ENCODE measurements at places on chromosomes 2 and 18.

GRCh38 chr18:30705943-30706342 is 336.6 kb downstream of the DSC3 start:
- no peak for DNase-seq

- DNase-seq: no peak
These were observed 50.6 kb downstream of the BMPR2 start for GRCh38 chr2:202426751-202427150.

- no peak for DNase-seq
These were observed 106.2 kb upstream of the RNF152 start for GRCh38 chr18:61998957-61999356.

DNA sequence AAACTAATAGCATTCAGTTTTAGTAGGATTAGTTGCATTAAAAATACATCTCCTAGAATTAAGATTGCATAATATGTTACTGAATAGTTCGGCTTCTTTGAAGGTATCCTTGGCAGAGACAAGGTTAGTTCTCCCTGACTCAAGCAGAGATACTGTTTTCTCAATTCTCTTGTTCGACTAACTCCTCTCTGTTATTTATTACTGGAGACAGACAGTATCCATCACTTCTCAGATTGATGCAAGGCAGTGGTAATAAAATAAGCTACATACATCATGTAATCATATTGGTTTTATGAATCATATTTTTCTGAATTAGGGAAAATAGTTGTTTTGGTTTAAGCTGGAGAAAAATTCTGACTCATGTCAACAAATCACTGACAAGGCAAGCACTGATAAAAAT is 134.8 kb downstream of the SLC8A1 start:
- no peak for DNase-seq

DNA sequence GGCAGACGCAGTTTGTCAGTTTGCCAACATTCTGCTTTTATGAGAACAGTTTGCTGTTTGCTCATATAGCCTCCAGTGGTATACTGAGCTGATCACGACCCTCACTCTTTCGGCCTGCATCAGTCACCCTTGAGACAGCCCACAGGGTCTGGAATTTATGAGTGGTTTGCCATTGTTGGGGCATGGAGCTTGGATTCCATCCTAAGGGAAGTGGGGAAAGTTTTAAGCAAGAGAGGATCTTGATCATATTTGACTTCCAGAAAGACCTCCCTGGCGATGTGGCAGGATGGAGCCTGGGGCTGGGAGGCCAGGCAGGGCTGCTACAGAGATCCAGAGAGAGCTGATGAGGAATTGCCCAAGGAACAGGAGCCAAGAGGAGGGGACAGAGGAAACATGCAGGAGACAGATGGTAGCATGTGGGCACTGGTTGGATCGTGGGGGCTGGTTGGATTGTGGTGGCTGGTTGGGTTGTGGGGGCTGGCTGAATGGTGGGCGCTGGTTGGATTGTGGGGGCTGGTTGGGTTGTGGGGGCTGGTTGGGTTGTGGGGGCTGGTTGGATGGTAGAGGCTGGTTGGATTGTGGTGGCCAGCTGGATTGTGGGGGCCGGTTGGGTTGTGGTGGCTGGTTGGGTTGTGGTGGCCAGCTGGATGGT is 27.3 kb upstream of the GPR17 start:
- no peak for DNase-seq

DNA sequence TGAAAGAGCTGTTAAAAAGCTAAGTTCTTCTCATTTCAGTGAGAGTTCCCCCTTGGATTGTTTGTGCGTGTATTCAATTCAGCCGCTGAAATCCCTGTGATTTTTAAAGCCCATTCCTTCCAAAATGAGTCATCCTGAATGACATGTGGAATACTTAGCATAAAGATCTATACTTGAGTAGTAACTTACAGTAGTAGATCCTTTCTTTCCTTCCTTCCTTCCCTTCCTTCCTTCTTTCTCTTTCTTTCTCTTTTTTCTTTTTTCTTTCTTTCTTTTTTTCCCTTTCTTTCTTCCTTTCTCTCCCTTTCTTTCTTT is 18.2 kb upstream of the SOX11 start:
- DNase-seq: no peak

GRCh38 chr18:59932401-59932800 is 32.6 kb downstream of the PMAIP1 start:
- DNase-seq: no peak

- DNase-seq: no peak
These were observed 66.9 kb downstream of the COPS7B start for GRCh38 chr2:231853105-231853504.

DNA sequence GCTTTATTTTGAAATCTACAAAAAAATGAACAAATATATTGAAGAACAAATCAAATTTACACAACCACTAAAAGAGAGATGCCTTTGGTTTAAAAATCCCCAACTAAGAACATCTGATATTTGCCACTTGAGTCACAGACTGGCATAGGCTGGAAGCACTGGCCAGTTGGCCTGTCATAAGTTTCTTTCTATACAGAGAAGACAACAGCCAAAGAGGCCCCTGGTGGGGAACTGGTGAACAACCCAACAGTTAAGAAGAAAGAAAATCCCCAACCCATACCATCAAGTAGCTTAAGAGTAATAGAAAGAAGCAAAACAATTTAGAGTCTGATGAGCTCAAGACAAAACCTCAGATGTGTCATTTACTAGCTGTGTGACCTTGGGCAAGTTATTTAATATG is 45.5 kb downstream of the OSR1 start:
- no peak for DNase-seq

DNA sequence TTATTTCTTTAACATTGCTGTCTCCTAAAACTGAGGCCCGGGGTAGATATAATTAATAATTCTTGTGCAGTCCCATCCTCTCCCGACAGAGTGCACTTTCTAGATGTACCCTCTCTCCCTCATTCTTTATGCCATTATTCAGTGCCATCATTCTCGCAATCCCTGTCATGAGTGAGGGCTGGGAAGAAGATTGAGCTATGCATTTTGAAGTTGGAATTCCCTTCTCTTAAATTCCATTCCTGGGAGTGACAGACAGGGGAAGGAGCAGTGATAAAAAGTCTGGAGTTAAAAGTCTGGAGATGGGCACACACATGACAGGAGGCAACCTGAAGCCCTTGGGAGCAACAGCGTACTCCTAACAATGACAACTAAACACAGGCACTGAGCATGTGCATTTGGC is 2.6 kb upstream of the KCNE4 start:
- no peak for DNase-seq

GRCh38 chr2:9972621-9973479 is 21.4 kb downstream of the GRHL1 start:
- DNase-seq: no peak

DNA sequence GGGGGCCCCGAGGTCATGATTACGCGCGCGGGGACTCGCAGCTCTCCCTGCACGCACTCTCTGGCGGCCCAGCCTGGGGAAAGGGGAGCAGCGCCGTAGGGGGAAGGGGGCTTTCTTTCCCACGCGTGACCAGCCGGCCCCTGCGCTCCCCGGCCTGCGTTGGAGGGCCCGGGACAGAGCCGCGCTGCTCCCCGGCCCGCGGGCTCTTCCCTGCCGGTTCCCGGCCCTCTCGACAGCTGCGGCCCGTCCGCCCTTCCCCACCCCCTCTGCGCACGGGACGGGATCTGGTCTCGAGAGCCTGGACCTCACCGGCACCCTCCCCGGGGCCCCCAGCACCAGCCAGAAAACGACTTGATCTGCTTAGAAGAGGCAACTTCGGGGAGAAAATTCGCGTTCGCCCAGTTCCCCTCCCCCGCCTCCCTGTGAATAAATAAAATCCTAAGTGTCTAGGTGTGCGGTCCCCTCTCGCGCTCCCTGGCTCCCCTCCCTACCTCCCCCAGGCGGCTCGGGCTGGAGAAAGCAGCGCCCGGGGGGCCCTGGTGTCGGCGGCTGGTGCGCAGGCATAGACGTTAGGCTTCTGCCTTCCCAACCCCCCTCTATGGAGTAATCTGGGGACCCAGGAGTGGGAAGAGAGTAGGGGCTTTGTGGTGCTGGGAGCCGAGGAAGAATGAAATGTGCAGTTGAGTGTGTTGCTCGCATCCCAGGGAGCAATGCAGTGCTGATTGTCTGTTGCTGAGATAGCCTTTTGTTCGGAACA is 803 bp upstream of the FIGN start:
- no peak for DNase-seq

DNA sequence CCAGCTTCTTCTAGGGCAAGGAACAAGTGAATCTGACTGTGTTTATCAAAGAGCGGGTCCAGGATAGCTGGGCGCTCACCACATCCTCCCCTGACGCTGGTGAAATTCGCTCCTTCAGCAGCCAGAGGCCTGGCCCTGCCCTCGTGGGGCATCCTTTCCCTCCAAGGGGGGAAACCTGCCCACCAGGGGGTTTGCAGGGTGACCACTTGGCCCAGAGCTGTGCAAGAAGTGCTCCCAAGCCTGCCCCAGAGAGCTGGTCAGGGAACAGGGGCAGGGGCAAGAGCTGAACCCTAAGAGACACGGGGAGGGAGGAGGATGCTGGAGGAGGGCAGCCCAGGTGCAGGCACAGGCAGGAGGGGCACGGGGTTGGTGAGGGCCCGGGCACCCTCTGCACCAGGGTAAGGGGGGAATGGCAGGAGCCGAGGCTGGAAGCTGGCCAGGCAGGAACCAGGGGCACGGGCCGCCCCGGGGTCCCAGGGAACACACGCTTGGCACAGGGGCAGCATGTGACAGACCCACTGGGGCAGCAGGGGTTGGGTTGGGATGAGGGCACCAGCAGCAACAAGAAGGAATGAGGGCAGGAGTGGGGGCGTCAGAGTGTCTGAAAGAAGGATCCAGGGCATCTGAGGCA is 2.8 kb upstream of the GPR55 start:
- no peak for DNase-seq

DNA sequence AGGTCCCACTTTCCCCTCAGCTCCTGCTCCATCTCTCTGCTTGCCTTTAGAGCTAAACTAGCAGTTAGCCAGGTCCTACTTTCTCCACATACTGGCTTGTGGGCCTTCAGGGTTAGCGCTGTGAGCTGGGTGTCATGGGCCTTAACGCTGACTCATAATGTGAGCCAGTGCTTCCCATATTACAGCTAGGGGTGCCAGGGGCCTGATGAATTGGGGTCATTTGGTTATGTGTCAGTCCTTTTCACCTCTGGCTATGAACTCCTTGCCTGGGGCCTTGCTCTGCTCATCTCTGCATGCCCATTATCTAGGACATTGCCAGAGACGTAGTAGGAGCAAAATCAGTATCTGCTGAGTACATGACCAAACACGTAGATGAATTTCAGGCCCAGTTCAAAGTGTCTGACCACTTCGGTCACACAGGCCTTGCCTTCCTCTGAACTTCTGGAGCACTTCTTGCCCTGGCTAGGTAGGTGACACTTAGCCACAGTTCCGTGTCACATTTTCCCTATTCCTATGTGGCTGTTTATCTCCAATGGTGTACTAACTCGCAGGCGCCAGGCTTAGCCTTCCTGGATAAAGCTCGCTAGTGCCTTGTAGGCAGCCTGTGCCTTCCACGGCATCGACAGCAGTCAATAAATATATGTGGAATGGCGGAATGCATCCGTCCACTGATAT is 103.2 kb upstream of the SIX3 start:
- no peak for DNase-seq

GRCh38 chr2:27738349-27739057 is 33.0 kb upstream of the MRPL33 start:
- DNase-seq: no peak

GRCh38 chr2:201833781-201834180 is 27.4 kb downstream of the CDK15 start:
- DNase-seq: no peak

DNA sequence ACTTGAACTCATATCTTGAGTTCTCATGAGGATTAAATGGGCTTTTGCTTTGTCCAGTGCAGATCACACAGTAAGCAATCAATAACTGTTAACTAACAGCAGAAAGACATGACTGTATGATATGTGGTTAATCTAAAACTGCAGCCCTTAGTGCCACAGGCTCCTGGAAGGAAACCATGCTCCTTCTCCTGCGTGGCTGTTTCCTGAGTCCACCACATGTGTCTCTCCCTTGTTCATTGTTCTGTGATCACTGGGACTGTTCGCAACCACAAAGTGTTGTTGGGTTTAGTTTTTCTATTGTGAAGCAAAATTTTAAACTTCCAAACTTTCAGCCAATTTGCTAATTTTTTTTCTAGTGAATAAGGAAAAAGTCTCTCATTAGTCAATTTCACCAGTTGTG is 130.9 kb upstream of the PTPRM start:
- DNase-seq: no peak

DNA sequence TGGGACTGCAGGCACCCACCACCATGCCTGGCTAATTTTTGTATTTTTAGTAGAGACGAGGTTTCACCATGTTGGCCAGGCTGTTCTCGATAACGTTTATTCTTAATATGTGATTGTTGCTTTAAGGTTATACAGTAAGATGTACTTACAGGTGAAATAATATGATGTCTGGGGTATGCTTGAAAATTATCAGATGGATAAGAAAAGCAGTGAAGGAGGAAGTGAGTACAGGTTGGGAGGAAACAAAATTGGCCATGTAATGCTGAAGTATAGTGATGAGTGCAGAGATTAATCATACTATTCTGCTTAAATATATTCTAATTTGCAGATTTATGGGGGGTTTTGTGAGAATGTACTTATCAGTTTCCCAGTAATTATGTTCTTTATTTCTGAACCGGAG is 3.0 kb downstream of the GCC2 start:
- DNase-seq: no peak

DNA sequence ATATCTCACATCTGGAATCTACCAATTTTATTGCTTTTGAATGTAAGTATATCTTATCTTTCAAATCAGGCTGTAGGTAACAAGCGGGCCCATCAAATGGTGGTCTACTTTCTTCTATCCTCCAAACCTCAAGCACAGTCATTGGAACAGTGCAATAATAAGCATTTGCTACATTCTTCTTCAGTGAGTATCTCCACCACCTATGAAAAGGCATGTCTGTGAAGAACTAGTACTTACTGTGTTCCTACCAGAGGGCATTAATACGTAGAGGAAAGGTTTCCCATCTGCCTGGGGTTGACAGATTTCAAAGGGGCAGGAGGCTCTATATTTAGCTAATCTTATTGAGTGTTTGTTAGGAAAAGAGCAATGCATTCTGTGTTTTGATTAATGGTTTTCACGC is 411.1 kb downstream of the NCKAP5 start:
- no peak for DNase-seq

GRCh38 chr18:78773303-78773755 is 206.3 kb upstream of the SALL3 start:
- no peak for DNase-seq

DNA sequence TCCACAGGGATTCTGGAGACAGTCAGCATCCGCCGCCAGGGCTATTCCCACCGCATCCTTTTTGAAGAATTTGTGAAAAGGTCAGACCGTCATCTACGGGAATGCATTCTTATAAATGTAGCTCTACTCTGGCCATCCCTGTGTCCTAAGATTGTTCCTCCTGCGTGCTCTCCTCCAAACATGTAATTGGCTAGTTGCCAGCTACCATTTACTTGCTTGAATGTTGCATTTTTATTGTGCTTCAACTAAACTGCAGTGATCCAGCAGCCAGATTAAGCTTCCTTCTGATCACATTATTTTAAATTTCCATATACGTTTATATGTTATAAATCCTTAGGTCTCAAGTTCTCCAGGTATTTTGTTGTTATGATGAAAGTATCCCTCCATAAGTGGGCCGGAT is 248.5 kb upstream of the SP5 start:
- DNase-seq: no peak

- DNase-seq: no peak
These were observed 63.5 kb downstream of the C1D start for GRCh38 chr2:67999332-67999731.

- DNase-seq: no peak
These were observed 197.6 kb downstream of the LDLRAD4 start for GRCh38 chr18:13416208-13416607.

Data from CD4-positive, alpha-beta T cell treated with Interleukin-6 at 100 ng/mL for 8 hours (primary cell).